ENCODE measurements at places on chromosomes 5 and 9.

GRCh38 chr9:93177676-93178075 is 6.3 kb upstream of the WNK2 start:
- DNase-seq = no peak

GRCh38 chr5:181187500-181188213 is 17.3 kb downstream of the TRIM7 start:
- no peak for DNase-seq

GRCh38 chr5:159212657-159213462 is 3.5 kb upstream of the RNF145 start:
- no peak for DNase-seq

DNA sequence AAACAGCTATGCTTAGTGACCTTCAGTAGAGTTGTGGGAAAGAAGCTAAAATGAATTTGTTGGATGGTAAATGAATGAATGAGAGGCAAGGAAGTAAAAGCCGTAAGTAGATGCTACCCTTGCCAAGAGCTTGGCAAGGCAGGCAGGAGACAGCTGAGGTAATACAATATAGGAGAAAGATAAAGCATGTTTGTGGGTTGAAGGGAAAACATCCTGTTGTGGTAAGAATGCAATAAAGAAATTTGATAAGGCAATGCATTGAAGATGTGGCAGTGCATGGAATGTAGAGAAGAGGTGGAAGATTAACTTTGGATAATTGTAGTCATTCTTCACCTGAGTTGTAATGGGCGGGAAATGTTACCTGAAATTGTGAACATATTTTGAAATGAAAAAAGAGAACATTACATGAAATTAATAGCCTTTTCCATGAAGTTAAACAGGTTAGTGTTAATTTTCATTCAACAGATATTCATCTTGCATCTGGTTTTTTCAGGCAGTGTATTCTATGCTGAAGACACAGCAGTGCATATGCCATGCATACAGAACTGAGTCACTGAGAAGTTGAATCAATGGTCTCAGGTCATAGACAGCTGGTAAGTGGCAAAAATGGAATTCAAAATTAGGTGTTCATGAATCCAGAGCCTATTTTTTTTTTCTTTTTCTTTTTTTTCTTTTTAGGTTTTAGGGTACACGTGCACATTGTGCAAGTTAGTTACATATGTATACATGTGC is 43.4 kb upstream of the SPINK5 start:
- DNase-seq = no peak

DNA sequence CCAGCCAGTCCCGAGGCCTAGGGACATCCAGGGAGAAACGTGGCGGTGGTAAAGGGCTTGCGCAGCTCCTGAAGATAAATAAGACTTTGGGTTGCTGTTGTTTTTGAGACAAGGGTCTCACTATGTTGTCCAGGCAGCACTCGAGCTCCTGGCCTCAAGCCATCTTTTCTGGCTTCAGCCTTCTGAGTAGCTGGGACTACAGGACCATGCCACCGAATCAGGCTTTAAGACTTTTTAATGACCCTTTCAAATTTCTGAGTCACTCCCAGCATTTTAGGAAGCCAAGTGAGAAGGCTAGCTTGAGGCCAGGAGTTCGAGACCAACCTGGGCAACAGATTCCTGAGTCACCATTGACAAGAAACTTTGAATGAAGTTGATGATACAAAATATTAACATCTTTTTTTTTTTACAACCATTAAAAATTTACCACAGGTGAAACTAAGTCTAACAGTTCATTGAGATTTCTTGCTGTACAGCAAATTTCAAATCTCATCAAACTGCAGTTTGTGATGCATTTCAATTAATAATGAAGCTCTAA is 817 bp upstream of the GNE start:
- DNase-seq = no peak

- no peak for DNase-seq
These were observed 8.4 kb upstream of the SLC2A6 start for GRCh38 chr9:133487331-133487725.

DNA sequence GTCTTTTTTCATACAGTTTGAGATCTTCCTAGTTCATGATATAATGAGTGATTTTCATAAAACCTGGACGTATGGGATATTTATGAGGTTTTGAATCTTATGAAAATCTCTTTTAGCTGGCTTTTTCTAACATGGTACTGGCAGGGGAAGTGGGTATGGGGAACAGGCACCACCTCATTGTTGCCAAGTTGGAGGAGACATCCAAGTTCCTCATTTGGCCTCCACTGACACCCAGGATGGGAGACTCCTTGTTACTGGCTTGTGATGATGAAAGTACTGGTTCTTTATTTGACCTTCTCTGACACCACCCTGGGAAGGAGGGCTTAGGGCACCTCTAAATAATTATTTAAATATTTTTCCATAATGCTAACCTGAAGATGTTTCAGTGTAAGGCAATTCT is 4.0 kb upstream of the TNPO1 start:
- no peak for DNase-seq

DNA sequence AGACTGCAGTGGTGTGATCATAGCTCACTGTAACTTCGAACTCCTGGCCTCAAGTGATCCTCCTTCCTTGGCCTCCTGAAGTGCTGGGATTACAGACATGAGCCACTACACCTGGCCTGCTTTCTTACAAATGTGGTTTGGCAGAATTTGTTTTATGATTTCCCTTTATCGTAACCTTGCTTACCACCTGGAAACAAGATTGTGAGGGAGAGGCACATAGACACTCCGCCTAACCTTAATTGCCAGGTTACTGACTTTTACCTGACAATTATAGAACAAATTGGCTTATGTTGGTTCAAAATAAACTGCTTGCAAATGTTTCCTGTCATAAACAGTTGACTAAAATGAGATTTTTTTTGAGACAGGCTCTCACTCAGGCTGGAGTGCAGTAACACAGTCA is 26.8 kb upstream of the HMGCR start:
- DNase-seq = no peak

DNA sequence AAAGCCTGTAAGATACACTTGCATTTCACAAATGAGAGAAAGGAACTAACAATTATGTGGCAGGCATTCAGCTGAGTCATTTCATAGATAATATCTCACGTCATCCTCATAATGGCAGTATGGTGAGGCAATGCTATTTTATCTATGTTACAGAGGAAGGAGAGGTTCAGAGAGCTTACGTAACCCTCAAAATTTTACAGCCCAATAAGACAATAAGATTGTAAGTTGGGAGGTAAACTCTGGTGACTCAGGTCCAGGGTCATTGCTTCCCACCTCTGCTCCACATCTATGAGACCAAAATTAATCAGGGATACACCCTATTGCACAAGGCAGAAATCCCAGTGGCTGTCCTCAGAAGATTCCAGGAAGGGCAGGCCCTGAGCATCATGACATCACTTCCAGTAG is 309.7 kb downstream of the NSG2 start:
- DNase-seq = peak; percentile 24

- DNase-seq = no peak
These were observed 191.1 kb downstream of the OLFM1 start for GRCh38 chr9:135278586-135278985.

- no peak for DNase-seq
These were observed 65.0 kb downstream of the C9orf152 start for GRCh38 chr9:110142868-110143481.

GRCh38 chr9:92163276-92163675 is 48.1 kb upstream of the SPTLC1 start:
- no peak for DNase-seq

DNA sequence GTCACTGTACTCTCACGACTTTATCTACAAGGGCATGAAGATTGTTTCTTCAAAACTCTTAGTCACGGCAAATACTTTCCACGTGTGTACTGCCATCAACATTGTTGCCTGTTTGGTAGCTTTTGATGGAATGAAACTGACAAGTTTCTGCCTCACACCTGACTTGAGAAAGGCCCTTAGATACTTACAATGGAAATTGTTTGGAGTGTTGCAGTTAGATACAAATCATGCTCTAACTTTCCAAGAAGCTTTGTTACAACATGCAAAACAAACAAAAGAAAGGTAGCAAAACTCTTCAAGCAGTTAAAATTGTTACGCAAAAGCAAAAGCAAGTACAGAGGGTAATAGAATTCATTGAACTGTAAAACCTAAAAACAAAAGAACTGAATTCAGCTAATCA is 91.1 kb upstream of the TLE4 start:
- no peak for DNase-seq

GRCh38 chr5:157245886-157246285 is 20.0 kb upstream of the CYFIP2 start:
- DNase-seq = no peak

DNA sequence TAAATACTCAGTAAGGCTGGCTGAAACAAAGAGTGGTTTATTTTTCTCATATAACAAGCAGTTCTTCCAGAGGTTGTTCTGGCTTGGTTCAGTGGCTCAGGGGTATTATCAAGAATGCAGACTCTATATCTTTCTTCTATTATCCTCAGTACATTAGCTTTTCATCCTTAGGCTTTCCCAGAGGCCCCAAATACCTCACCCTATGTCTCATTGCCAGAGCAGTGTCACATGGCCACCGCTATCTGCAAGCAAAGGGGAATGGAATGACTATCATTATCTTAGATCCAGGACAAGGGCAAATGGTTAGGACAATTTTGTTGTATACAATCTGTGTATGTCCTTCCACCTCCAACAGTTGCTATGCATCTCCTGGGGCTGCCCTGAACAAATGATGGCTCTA is 69.0 kb upstream of the SNX2 start:
- no peak for DNase-seq

GRCh38 chr9:91060520-91061343 is 259.1 kb downstream of the SYK start:
- no peak for DNase-seq

DNA sequence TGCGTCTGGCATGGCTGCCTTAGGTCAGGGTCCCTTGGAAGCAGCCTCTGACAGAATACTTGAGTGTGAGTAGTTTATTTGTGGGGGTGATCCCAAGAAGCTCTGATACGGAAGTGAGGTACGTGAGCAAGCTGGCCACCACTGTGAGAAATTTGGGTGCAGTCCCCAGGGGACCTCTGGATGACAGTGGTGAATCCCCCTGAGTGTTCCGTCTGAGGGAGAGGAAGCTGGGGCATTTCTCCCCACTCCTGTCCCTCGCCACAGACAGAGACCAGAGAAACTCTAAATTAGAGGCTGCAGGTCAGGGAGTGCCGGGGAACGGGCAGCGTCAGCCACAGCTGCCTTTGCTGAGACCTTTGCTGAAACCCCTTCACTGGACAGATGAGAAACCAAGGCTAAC is 155.9 kb upstream of the COL5A1 start:
- DNase-seq = no peak

DNA sequence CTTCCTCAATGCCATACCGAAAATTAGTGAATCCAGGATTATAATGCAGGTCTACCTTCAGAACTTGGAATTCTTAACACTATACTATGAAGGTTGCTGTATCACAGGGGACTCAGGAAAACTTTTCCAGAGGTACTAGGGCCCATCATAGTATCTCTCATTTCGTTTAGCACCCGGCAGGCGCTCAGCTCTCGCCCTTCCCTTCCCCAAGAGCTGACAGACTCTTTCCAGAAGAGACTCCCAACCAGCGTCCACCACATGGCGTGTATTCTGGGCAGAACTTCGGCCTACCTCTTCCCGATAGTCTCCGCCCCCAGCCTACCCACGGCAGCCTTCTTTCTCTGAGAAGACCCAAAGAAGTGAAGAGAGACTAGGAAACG is 271 bp downstream of the NOL8 start:
- DNase-seq = no peak

- DNase-seq = no peak
These were observed 32.2 kb downstream of the IER5L start for GRCh38 chr9:129145841-129146292.

DNA sequence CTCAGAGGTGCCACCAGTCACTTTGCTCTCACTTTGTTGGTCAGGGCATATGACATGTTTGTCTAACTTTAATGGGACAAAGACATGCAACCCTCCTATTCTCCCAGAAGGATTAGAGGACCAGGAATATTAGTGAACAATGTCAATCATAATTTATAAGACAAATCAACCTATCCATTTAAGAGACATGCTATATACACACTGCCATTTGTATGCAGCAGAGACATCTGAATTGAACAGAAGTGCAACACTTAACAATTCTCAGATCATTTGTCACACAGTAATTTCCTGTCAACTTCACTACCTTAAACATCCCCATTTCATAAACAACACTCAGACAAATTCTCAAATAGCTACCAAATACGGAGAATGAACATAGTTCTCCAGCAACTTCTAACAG is 273.6 kb upstream of the RGMB start:
- no peak for DNase-seq

DNA sequence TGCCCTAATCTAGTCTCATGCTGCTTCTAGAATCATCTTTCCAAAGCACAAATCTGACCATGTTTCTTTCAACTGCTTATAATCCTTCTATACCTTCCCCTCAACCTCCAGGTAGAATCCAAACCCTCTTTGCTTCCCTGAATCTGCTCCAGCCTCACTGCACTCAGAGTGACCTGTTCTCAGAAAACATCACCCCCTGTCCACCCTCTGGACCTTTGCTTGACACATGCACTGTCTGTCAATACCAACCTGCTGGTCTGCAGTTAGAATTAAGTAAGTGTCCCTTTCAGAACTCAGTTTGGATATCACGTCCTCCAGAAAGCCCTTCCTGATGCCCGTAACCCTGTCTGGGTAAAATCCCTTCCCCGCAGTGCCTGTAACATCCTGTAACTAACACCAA is 63.1 kb downstream of the SH3TC2 start:
- no peak for DNase-seq

- DNase-seq = no peak
These were observed 37.9 kb upstream of the TJP2 start for GRCh38 chr9:69136185-69136584.

DNA sequence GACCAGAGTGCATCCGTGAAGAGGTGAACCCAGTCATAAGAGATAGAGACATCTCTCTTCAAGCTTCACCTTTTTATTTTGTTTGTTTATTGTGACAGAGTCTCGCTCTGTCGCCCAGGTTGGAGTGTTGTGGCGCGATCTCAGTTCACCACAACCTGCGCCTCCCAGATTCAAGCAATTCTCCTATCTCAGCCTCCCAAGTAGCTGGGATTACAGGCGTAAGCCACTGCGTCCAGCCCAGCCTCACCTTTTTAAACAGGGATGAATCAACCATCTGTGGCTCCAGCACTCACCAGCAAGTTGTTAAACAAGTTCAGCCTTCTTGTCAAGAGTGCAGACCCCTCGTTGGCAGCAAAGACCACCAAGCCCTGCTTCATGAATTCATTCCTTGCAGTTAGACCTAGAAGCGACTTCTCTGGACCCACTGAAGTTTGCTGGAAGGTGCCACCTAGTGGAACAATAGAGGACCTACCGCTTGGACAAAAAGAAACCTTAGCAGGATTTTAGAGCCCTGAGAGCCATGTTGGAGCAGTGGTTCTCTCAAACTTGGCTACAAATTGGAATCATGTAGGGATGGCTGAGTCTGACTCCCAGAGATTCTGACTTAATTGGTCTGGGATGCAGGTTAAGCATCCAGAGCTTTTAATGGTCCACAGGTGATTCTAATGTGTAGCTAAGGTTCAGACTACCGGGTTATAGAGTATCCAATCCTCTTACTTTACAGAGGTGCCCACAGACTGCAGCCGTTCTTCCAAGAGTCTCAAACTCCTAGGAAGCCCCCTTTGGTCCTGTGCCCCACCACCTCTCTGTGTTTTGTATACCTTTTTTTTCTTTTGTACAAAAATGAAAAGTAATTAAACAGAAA is 10.5 kb upstream of the GALNT10 start:
- no peak for DNase-seq
